AG04450 (cell line): ENCODE measurements at places on chromosomes 12 and 14.
A peak's percentile ranks its signal among the peaks of the same experiment; 100 is the strongest.

GRCh38 chr14:100871234-100872186 is 32.0 kb downstream of the RTL1 start:
- no peak for DNase-seq

GRCh38 chr12:24840046-24840800 is 108.7 kb downstream of the BCAT1 start:
- DNase-seq, result no peak

- no peak for DNase-seq
Observed at GRCh38 chr12:69022674-69023073, 89.7 kb upstream of the CPM start.

DNA sequence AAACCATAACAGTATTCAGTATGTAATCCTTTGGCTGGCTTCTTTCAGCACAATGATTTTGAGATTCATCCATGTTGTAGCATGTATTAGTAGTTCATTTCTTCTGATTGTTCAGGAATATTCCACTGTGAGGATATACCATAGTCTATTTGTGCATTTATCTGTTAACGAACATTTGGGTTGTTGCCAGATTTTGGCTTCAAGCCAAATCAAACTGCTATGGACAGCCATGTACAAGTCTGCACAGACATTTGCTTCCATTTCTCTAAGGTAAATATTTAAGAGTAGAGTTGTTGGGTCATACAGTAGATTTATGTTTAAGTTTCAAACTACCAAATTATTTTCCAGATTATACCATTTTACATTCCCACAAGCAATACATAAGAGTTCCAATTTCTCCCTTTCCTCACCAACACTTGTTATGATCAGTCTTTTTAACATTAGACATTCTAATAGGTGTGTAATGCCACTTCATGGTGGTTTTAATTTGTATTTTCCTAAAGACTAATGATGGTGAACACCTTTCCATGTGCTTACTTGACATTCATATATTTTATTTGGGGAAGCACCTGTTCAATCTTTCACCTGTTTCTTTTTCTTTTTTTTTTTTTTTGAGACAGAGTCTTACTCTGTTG is 56.6 kb downstream of the ZFYVE21 start:
- no peak for DNase-seq

GRCh38 chr12:58818546-58818945 is 101.8 kb downstream of the LRIG3 start:
- DNase-seq, result peak; percentile 10

- no peak for DNase-seq
Observed at GRCh38 chr12:2412305-2412643, 359.5 kb downstream of the CACNA1C start.

- DNase-seq, result no peak
Observed at GRCh38 chr12:49705479-49706134, 1.6 kb downstream of the FMNL3 start.

GRCh38 chr12:112328456-112329124 is 53.6 kb downstream of the HECTD4 start:
- DNase-seq, result no peak

DNA sequence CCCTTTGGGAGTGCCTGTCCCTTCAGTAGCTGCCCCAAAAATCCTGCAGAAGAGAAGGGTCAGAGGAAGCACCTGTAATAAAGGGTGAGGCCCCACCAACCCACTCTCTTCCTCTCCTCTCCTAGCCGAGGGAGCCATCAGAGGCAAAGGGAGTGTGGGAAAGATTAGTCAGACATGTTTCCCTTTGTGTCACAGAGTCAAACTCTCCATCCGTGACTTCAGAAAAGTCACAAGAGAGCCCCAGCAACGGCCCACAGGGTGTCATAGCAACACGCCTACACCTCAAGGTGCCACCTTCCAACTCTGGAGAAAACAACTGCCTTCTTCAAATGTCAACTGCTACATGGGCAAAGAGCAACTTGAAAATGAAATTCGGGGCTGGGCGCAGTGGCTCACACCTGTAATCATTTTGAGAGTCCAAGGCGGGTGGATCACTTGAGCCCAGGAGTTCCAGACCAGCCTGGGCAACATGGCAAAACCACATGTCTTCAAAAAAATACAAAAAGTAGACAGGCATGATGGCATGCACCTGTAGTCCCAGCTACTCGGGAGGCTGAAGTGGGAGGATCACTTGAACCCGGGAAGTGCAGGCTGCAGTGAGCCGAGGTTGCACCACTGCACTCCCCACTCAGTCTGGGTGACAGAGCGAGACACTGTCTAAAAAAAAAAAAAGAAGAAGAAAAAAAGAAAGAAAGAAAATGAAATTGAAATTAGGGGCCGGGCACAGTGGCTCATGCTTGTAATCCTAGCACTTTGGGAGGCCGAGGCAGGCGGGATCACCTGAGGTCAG is 17.7 kb upstream of the CD27 start:
- no peak for DNase-seq

DNA sequence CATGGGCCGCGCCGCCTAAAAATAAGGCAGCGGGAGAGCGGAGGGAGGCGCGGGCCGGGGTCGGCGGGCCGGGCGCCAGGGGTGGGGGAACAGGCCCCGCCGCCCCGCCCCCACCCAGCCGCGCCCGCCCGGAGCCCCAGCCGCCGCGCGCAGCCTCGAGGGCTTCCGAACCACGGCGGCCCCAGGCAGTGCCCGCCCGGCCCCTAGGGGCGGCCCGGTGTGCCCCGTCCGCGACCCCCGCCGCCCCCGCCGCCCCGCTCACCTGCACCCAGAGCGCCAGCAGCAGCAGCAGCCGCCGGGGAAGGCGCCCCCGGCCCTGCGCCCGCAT is 519 bp downstream of the JAG2 start:
- no peak for DNase-seq

DNA sequence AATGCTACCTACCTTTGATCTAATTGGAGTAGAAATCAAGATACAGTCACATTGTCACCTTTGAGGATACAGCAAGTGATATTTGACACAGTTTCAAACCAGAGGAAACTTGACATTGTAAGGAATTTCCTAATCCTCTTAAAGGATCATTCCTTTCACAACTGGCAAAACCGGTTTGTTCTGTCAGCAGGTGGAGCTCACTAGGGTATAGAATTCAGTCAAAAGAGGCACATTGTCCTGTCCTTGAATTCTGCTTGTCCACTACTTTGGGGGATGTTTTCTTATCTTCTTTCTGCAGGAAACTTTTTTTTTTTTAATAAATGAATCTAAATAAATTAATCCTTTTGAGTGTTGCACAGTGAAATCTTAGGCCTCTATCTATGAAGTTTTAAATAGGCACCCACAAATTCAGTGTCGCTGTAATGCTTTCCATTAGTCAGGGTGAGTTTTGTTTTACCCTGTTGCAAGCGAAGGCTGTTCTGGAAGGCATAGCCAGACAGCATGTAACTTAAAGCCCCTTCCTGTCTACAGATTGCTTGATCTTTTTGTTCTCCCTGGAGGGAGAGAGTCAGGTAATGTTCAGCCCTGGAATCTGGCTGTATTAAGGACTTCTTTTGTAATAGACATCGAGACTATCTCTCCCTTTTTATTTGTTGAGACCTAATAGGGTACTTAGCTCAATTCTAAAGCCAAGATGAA is 285.0 kb upstream of the RGS6 start:
- DNase-seq, result no peak

DNA sequence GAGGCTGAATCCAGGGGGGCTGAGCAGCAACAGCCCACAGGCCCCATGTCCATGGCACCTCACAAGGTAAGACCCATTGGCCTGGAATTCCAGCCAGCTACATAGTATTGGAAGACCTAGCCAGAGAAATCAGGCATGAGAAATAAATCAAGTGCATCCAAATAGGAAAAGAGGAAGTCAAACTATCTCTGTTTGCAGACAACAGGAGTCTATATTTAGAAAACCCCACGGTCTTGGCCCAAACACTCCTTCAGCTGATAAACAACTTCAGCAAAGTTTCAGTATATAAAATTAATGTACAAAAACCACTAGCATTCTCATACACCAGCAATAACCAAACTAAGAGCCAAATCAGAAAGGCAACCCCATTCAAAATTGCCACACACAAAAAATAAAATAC is 16.9 kb downstream of the PDE6H start:
- DNase-seq, result no peak

GRCh38 chr12:11801643-11802042 is 152.2 kb downstream of the ETV6 start:
- DNase-seq, result no peak
